Fibroblast of the aortic adventitia (primary cell): ENCODE measurements at places on chromosomes 6 and 20.

DNA sequence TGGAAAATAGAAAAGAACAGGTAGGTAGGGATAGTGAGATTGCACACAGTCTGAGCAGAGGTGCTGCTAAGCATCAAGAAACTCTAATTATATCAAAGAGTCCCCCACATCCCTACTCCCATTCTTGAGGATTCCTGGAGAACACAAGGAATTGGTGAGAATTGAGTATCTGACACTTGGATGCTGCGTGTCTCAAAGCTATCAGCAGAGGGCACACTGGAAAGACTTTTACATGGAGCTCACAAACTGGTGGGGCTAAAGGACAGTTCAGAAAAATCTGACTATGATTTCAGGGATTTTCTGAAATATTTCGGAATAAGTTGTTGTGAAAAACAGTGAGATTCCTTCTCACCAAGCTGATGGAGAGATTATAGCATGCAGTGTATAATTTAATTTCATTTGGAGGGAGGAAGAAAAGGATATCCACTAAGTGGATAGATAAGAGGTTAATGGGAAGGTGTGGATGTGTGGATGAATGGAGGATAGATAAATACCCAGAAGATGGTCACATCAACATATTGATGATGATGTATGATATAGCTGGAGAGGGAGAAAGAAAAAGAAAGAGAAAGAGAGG, 215.4 kb upstream of the DEFB112 start:
- DNase-seq: no peak

DNA sequence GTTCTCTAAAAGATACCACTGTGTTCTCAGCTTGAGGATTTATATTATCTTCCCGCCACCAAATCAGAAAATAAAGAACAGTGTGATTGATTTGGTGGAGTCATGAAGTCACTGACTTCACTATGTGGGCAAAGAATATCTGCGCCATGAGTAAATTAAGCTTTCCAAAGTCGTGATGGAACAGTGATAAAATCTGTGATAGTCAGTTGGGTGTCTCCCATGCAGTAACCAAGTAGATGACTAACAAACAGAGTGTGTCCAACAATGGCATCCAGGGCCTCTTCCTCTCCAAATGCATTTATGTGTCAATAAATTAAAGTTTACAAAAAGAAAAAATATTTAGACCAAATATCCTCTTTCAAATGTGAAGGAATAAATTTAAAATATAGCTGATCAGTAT, 87.0 kb upstream of the DST start:
- DNase-seq: peak; percentile 59

DNA sequence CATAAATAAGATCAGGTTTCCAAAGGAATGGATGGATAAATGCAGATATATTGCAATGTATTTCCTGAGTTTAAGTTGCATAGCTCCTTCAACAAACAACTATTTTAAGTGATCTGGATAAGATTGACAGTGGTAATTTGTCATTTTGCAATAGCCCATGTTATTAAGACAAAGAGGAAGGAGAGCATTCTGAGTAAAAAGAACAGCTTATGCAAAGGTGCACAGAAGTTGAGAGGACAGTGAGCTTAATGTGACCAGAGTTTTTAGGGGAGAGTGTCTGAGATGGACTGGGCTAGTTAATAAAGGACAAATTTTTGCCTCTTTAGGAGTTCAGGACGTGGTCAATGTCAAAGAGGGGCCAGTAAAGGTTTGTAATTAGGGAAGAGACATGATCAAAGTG, 48.8 kb upstream of the FBXO30 start:
- no peak for DNase-seq

GRCh38 chr20:13904766-13905165, 85.6 kb downstream of the SEL1L2 start:
- DNase-seq: no peak

- no peak for DNase-seq
Measured at GRCh38 chr6:47451162-47451561, 26.4 kb upstream of the CD2AP start.

- no peak for DNase-seq
Measured at GRCh38 chr20:20386192-20386591, 18.3 kb downstream of the INSM1 start.

DNA sequence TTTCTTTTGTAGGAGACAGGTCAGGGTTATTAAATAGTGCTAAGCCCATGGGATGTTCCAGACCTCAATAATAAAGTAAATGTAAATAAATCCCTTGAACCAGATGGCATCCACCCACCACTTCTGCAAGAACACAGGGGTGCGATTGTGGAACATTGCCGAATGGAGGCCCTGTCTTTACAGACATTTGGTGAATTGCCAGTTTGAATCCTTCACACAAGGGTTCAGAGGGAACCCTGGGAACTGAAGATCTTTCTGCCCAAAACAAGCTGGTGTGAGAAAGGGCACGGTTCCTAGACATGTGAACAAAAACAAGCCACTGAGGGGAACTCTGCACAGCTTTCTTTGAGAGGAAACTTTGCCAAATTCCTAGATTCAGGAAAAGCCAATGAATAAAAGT, 30.2 kb upstream of the RNF8 start:
- peak; percentile 43 for DNase-seq

DNA sequence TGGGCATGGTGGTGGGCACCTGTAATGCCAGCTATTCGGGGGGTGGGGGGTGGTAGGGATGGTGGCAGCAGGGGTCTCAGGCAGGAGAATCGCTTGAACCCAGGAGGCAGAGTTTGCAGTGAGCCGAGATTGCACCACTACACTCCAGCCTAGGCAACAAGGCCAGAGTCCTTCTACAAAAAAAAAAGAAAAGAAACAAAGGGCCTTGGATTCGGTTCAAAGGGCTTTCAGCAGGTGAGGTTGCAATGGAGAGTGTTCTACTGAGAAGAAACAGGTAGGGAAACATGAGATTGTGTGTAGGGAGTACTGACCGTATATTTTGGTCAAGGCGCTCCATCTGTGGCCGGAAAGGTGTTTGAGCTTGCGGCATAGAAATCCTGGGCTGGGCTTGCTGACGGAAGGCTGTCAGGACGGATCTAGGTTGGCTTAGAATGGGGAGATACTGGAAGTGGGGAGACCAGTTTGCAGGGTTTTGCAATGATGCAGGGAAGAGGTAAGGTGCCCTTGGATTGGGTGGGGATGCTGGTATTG, 40.7 kb upstream of the DSP start:
- DNase-seq: no peak

- no peak for DNase-seq
Measured at GRCh38 chr6:40794586-40794985, 207.4 kb upstream of the LRFN2 start.

DNA sequence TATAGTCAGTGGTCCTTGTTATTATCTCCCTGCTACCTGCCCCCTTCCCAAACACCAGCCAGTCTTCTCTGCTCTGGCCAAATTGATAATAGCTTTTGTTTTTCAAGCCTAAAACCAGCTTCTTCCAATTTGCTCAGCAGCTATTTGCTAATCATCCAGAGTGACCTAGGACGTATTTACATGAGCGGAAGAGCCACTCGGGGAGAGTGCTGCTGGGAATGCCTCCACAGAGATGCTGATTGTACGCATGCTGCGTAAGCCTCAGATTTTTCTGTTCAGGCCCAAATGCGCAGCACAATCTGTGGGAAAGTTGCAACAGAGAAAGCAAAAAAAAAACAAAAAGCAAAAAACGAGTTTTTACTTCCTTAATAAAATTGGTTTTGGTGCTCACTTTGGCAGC, 24.4 kb upstream of the ID1 start:
- no peak for DNase-seq

DNA sequence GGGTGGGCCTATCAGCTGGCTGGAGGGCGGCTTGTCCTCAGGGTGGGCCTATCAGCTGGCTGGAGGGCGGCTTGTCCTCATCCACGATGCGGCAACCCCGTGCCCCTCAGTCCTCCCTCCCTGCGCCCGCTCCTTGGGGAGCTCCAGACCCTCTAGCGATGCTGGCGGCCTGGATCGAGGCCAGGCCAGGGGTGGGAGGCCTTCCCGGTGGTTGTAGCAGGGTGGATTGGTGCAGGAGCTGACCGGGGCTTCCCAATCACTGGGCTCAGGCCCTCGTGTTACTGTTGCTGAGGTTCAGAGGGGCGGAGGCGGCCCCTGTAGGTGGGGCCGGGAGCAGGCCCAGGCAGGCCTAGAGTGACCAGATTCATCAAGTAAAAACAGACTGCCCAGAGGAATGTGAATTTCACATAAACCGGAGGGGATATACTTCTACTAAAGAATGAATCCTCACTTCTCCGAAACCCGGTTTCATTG, 8.8 kb downstream of the SLC17A9 start:
- DNase-seq: no peak
